ENCODE measurements at places on chromosomes 5 and 9. TPM values are rescaled to one million over a fixed set of nuclear protein-coding genes. Genes with fewer than 3 reads are reported as not detected.
A peak's percentile ranks its signal among the peaks of the same experiment; 100 is the strongest.

GRCh38 chr5:159208514-159209437 lies 577 bp downstream of the RNF145 start:
- DNase-seq, result no peak

GRCh38 chr9:91710158-91710557 lies 239.9 kb downstream of the ROR2 start:
- DNase-seq, result no peak

DNA sequence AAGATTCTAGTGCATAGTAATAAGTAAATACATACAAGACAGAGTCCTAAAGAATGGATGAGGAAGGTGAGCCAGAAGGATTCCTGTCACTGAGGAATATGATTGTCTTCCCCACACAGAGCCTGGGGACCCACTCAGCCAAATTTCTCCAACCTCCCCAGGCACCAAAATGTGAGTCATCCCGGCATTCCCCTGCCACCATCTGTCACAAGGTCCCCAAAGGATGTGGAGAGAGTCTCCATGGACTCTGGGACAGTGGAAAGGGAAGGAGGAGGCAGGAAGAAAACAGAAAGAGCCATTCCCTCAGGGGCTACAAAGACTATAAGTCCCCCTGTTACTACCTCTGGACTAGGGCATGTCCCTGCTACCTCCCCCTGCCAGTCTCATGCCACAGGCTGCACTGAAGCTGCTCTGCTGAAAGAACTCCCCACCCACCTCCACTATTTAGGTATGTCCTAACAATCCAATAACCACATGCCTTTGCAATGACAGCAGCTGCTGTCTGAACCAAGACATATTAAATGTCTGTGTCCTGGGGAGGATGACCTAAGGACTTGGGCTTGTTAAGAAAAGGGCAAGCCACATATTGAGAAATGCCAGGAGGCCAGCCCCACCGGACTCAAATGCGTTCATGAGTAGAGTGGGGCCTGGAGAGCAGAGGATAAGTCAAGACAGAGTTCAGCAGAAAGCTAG lies 10.7 kb upstream of the OR5C1 start:
- DNase-seq, result no peak

- DNase-seq, result no peak
Observed at GRCh38 chr9:120538339-120538738, 41.6 kb downstream of the CDK5RAP2 start.

DNA sequence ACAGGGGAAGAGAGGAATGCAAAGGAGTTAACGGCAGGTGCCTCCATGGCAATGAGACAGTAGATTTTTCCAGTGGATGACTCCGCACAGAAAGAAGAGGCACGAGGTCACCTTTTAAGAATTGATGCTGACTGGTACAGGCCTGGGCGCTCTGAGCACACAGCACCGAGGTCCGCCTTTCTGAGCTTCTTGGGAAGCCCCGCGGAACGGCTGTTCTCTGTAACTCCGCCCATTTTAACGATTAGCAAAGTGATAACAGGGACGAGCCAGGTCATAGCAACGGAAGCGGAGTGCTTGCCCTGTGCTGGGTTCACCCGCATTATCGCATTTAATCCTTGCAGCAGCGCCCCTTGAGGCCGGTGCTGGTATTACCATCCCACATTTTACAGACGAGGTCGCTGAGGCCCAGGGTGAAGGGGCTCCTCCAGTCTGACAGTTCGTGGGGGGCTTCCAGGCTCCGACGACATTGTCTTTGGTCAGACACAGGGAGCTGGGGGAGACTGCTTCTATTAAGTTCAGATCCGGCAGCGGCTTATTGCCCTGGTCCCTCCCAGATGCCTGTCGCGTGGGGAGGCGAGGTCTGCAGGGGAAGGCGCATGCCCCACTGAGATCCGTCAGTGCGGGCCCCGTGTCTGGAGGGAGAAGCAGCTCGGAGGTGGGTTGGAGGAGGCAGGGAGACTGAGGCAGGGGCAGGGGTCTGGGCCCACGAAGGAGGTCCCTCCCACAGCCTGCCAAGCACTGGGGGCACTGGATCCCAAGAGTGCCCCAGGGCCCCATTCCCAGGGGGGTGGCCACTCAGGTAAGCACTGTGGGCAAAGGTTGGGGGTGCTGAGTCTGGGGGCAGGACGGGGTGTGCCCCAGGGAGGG lies 22.3 kb upstream of the HMCN2 start:
- DNase-seq, result peak; percentile 37

- DNase-seq, result no peak
Observed at GRCh38 chr9:13960011-13960765, 353.8 kb downstream of the NFIB start.

GRCh38 chr9:124812441-124812876 lies 35.5 kb downstream of the OLFML2A start:
- DNase-seq, result peak; percentile 96

DNA sequence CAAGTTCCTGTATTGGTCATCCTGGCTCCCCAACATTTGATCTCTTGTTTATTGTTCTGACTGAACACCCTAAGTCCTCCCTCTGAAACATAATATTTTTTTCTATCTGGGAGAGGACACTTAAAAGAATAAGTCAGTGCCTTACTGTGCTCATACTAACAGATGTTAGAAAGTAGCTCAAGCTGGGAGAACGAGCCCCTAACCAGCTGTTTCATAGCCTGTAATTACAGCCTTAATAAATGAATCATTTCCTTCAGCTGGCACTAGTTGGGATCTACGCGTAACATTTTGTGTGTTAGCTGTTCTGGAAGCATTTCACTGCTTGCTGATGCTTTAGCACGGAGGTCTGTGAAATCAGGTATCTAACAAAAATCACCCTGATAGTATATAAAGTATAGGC lies 345.9 kb upstream of the RIOK2 start:
- DNase-seq, result peak; percentile 43

DNA sequence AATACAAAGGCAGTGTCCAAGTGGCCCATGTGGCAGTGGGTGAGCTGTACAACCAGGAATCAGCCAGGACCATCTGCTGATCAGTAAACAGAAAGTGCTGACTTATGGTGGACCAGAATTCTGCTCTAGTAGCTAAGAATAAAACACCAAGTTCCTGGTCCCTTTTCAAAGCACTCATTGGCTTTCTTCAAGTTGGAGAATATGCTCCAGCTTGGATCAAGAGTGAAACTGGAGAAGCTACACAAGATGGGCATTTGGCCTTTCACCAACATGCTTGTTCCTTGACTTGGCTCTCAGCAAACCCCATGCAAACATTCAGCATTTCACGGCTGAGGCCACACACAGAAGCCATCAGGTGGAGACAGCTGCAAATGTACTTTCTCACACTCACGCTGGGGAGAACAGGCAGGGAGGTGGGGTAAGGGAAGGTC lies 32.1 kb downstream of the MARCHF3 start:
- peak; percentile 59 for DNase-seq

DNA sequence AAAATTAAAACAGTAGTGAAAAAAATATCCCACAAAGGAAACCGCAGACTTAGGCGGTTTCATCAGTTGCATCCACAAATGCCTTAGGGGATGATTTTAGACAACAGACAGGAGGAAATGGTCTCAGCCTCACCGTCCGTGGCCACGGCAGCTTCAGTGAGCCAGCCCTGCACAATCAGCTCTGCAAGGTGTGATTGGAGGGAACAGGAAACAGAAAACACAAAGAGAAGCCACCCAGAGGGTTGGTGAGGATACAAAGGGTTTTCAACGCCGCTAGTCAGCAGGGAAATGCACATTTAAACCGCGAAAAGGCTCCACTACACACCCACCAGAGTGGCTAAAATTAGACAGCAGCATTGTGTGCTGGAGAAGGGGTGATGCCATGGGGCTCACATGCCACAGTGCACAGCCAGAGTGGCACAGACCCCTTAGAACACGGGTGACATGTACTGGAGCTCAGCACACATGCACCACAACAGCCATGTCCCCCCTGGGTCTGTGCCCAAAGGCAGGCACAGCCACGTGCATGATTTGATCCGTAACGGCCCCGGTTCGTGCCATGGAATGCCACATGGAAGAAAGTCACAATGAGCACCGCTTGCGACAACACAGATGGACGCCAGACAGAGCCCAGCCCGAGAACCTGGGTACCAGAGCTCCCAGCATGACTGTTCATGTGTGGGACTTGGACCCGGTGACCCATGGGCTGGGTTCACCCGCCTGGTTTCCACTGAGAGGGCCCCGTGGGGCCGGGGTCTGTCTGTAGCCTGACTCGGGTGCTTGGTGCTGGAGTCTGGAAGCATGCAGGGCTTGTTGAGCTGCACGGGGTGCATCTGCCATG lies 18.3 kb upstream of the TERT start:
- no peak for DNase-seq

DNA sequence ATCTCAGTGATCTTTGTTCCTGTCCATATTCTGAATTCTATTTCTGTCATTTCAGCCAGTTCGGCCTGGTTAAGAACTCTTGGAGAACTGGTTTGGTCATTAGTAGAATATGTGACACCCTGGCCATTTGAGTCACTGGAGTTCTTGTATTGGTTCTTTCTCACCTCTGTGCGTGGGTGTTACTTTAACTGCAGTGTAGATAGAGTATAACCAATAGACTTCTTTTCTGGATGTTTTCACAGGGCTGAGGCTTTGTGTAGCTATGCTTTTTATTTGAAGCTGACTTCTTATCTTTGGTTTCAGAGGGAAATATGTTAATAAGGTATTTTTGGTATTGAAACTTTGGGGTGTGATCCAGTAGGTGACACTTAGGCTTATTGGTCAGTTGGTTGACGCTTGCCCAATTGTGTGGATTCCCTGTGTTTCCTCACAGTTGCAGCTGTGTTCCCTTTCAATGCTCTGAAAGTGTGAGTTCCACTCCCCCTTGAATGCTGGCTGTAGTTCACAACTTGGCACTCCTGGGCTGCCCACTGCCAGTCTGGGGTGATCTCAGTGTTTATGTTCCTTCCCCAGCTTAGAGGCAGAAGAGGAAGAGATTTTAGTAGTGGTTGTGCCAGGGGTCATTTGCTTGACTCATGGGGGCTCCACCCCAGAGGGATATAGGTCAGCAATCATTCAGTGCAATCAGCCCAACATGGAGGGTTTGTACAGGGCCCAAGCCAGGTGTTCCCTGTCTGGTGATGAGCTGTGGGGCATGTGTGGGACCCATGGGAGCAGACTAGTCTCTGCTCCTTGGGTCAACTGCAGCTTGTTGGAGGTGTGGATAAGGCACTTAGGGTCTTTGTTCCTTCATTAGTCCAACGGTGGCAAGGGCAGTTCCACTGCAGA lies 34.9 kb upstream of the TEK start:
- no peak for DNase-seq

GRCh38 chr9:34686231-34686630 lies 4.8 kb downstream of the CCL19 start:
- DNase-seq, result no peak

- DNase-seq, result no peak
Observed at GRCh38 chr5:113382731-113383130, 52.1 kb downstream of the TSSK1B start.

DNA sequence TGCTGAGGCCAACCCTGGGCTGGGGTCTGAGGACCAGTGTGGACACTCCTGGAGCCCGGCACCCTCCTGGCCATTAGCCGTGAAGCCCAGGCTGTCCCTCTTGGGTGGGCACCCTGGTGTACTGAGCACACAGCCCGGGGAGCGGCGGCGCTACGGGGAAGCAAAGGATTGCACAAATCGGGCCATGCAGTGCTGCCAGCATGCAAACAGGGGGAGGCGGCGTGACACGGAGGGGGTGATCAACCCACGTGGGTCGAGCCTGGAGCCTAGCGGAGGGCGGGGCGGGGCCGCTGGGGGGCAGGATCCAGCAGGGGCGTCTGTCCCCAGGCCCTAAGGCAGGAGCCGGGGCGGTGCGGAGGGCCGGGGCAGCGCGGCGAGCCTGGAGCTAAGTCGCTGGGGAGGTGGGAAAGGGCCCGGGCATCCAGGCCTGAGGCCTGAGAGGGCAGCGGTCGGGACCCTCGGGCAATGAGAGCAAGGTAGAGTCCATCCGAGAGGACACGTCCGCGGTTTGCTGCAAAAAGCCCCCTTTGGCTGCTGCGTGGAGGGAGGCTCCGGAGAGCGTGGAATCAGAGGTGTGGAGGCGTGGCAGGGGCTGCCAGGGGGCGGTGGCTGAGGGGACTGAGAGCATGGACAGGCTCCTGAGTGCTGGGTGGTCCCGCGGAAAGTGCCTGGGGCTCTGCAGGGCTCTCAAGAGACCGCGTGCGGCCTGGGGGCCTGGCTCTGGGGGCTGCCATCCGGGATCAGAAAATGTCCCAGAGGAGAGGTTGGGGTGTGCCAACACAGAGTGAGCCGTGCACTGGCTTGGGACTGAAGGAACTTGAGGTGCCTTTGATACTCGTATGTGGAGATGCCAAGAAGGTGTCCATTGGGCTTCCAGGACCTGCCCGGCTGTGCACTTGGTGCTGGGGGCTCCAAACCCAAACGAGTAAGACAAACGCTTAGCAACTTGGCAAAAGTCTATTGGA lies 94.2 kb downstream of the BARX1 start:
- peak; percentile 19 for DNase-seq

DNA sequence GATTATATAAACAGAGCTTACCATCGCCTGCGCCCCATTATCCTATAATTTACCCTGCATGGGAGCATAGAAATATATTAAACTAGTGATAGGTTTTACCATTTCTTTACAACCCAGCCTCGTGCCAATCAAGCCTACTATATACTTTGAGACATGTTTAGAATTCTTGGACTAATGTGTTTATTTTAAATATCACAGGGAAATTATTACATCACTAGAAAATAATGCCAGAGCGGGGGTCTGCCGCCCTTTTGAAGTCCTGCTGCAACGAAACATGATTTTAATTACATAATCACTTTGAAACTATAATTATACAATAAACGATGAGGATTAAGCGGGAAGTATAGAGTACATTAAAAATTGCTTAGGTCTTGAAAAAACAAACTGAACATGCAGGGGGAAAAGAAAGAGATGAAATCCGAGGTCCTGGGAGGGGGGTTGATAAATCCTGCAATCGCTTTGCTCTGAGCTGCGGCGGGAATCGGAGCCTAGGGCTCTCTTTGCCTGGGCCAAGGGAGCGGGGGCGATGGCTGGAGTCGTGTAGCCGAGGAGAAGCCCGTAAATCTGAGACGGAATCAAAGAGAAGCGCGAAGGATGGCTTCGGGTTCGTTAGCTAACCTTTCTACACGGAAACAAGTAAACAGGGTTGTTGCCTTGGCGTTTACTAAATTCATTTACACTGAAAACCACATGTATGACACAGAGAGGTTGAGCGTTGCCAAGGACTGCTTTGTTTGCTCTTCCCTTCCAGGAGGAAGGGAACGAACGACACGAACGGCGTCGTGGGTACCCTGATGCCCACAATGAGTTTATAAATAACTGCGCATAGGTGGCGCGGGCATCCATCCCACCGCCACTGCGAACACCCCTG lies 127.6 kb downstream of the TMEM174 start:
- DNase-seq, result no peak

- no peak for DNase-seq
Observed at GRCh38 chr9:30661925-30662324, 1722.5 kb upstream of the ACO1 start.

Gene PCDHA4
- polyA plus RNA-seq, result 0.12 TPM

Gene PCDHB13
- 2.3 TPM for polyA plus RNA-seq

Gene RNF208
- 2.6 TPM for polyA plus RNA-seq

Gene SPAG8
- polyA plus RNA-seq, result 1.8 TPM

Gene ZNG1F
- polyA plus RNA-seq, result 5.8 TPM

Gene ADGRV1
- polyA plus RNA-seq, result 0.74 TPM

Gene GLRA1
- not detected for polyA plus RNA-seq

Gene IFNB1
- not detected for polyA plus RNA-seq

Measured in muscle of back (tissue), 13 donors.